ENCODE measurements at places on chromosomes 1 and 21. TPM values are rescaled to one million over a fixed set of nuclear protein-coding genes. Genes with fewer than 3 reads are reported as not detected.

The CYP4Z1 gene
- total RNA-seq, result not detected

The TYW3 gene
- total RNA-seq, result 7.7 TPM

The KLF17 gene
- under 0.01 TPM for total RNA-seq

The SIM2 gene
- total RNA-seq, result 2.0 TPM

The STRIP1 gene
- 19.5 TPM for total RNA-seq

The CRYAA gene
- total RNA-seq, result not detected

The PPCS gene
- 54.0 TPM for total RNA-seq

The ZCCHC17 gene
- 43.7 TPM for total RNA-seq

The WNT4 gene
- total RNA-seq, result not detected

The SPOCD1 gene
- 29.9 TPM for total RNA-seq

The HTR6 gene
- total RNA-seq, result not detected

The CFHR4 gene
- total RNA-seq, result not detected

The KCNJ9 gene
- total RNA-seq, result not detected

The CFHR3 gene
- not detected for total RNA-seq

The VWA5B1 gene
- not detected for total RNA-seq

The CRB1 gene
- 0.15 TPM for total RNA-seq
